ENCODE measurements at places on chromosomes 1 and 21.
A peak's percentile ranks its signal among the peaks of the same experiment; 100 is the strongest.

DNA sequence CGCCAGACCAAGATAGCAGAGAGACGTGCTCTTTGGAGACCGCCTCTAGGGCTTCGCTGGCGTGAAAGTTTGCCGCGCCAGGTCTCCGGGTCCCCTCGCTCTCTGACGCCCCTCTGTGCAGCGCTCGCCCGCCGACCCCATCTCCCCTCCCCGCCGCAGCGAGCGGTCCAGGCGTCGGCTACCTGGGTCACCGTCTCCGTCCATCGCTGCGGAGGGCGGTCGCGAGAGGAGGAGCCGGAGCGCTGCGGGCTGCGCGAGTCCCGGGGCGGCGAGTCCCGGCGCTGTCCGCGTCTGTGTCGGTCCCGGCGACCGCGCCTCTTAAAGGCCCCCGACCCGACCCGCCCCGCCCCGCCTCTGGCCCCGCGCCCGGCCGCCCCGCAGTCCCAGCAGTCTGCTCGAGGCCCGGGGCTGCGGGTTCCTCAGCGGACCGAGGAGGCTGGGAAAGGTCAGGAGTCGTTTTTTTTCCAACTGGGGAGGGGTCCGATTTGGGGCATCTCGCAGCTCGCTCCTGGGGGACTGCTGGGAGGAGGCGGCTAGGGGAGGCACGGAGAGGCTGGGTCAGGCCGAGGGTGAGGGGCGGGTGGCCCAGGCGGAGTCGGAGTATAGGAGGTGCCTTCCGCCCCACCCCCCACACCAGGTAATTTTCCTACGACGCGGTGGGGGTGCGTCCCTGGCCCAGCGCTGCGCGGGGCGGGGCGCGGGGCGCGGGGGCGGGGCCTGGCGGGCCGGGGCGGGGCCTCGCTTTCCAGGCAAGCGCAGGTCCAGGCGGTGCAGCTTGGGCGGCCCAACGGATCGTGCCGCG is at the start of the genes FBXO2 and FBXO44:
Gene FBXO2 (minus strand): TSS at position 293 of the 802 bp plus-strand sequence. CDS start 89 bp downstream, at position 204.
Gene FBXO44 (plus strand): TSS at position 741 of the 802 bp plus-strand sequence. CDS start 959 bp downstream, outside the sequence.
- peak; percentile 65 for DNase-seq

- DNase-seq: no peak
Observed at GRCh38 chr1:161069731-161070270, at the start of gene ARHGAP30. TSS of gene ARHGAP30 (minus strand) at chr1:161069891. CDS start at chr1:161069624, 267 bp downstream.

- DNase-seq: no peak
Observed at GRCh38 chr1:15249081-15249480, 2.1 kb downstream of the FHAD1 start.

- DNase-seq: no peak
Observed at GRCh38 chr1:233897325-233898162, 6.9 kb upstream of the SLC35F3 start.

DNA sequence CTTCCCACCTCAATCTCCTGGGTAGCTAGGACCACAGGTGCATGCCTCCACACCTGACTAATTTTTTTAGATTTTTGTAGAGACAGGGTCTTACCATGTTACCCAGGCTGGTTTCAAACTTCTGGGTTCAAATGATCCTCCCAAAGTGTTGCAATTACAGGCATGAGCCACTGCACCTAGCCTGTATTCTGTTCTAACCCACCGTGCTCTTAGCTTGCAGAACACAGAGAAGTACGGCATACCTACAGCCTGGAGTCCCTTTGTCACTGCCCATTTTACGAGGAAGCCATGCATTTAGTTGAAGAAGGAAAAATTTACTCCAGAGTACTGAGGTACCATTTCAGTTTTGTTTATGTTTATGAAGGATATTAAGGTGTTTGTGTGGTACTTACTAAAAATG is 29.7 kb upstream of the NEXN start:
- no peak for DNase-seq

GRCh38 chr1:147091801-147092200 is 80.5 kb downstream of the PRKAB2 start:
- no peak for DNase-seq

DNA sequence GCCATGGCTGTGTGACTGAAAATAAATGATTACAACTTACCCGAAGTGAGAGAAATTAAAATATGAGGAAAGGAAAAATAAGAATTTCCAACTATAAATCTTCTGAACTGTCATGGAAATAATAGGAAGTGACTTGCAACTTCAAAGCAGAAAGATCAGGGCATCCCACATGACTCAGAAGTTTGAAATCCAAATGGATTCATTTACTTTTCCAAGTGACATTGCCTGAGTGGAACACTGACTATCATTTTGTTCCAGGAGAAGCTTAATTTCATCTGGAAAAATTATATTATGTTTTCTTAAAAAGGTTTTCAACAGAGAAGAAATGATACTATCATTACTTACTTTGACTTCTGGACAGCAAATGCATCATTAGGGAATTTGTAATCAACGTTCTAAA is 110.8 kb downstream of the GREM2 start:
- no peak for DNase-seq

DNA sequence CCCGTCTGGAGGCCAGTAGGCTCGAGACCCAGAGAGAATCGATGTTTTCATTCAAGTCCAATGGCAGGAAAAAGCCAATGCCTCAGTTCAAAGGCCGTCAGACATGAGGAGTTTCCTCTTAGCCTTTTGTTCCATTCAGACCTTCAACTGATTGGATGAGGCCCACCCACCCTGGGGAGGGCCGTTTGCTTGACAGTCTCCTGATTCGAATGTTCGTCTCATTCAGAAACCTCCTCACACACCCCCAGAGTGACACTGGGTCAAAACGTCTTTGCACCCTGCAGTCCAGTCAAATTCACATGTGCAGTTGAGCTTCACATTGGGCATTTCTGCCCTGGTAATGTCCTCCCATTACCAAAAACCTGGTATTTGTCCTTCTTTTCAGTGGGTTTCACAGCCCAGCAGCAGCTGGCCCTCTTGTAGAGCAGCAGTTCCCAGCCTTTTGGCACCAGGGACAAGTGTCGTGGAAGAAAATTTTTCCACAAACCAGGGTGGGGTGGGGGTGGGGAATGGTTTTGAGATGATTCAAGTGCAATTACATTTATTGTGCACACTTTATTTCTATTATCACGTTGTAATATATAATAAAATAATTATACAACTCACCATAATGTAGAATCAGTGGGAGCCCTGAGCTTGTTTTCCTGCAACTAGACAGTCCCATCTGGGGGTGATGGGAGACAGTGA is 40.1 kb downstream of the RSPH1 start:
- DNase-seq: no peak

GRCh38 chr1:175673371-175674150 is 69.8 kb downstream of the TNR start:
- DNase-seq: peak; percentile 76

DNA sequence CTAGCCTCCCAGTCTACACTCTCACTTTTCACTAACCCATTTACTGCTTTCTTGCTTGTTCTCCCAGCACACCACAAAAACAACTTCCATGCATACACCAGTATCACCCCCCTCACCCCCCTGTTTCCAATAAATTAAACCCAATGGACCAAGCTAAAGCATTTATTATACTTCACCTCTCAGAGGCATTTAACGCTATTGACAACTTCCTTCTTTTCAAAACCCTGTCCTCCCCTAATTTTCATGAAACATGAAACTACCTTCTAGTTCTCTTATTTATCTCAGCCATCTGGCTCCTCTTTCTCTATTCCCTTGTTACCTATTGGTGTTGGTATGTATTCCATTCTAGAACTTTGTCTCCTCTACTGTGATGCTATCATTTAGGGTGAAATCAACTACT is 32.3 kb downstream of the PTPRC start:
- no peak for DNase-seq

DNA sequence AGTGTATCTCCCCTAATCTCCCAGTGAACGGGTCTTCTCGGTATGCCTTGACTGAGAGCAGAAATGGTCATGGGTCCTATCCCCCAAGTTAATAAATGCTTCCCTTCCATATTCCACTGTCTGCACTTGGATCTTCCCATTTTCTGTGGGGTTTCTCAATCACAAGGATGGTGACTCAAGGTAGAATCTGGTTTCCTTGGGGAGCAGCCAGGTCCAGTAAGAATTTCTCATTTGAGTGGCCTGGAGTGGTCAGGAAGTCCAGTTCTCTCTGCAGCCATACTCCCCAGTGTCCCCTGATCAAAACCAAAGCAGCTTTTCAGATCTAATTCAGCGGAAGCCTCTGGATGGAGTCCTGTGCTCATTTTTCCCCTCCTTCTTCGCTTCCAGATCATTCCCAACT is 14.8 kb upstream of the SLC27A3 start:
- no peak for DNase-seq

DNA sequence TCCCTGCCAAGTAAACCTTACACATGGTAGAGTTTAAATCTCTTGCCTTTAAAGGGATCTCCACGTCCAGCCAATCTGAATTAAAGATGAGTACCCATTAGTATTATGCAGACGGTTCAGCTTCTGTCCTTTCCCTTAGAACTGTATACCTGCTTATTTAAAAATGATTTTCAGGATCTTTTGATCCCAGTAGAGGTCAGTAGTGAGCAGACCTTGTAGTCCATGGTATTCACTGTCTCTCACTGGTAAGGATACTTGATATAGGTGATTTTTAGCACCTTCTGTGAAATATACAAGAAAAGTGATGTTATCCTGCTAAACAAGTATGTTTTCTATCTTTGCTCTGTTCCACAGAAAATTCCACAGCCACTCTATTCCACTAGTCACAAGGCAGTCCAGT is 1211.6 kb upstream of the ADGRL4 start:
- peak; percentile 9 for DNase-seq

GRCh38 chr1:242318140-242318539 is 206.4 kb downstream of the PLD5 start:
- no peak for DNase-seq

- no peak for DNase-seq
Observed at GRCh38 chr1:228311091-228311490, 95.5 kb downstream of the TRIM11 start.

DNA sequence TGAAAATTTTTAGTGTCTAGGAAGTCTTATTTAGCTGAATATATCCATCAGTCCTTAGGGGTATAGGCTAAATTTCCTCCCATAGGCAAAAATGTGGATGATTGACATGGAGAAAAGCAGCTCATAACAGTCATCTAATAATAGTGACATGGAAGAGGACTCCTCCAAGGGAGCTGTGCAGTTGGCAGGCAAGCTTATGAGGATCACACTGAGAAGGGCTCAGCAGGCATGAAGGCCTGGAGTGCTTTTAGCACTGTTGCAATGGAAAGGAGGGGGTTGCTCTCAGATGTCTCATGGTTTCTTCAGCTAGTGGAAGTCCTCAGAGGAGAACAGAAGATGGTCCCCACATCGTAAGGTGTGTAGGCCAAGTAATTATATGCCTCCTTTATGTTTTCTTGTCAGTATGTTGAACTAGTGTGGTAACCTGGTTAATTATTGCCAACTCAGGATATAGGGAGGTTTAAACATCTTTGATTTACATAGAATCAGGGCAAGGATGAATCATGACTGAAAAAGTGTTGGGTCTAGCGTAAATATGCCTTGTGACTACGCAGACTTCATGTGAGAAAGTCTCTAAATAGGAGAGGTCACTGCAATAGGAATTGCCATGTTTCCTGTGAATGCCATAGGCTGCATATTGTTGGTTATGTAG is 18.9 kb downstream of the VN1R5 start:
- DNase-seq: no peak

- DNase-seq: no peak
Observed at GRCh38 chr1:32696041-32696440, 6.5 kb downstream of the SYNC start.

DNA sequence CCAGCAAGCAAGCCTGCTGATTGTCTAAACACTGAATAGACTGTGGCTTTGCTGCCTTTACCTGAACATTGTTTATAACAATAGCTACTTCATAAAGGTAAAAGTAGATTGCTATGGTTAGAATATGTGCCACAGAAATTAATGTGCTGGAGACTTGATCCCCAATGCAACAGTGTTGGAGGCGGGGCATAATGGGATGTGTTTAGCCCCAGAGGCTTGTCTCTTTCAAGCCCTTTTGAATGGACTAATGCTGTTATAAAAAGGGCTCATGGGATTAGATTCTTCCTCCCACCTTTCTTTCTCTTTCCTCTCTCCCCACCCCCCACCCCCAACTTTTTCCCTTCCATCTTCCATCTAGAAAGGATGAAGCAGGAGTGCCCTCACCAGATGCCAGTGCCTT is 80.2 kb upstream of the PPP2R5A start:
- DNase-seq: no peak

- DNase-seq: no peak
Observed at GRCh38 chr1:159921700-159922504, 3.4 kb downstream of the TAGLN2 start.

DNA sequence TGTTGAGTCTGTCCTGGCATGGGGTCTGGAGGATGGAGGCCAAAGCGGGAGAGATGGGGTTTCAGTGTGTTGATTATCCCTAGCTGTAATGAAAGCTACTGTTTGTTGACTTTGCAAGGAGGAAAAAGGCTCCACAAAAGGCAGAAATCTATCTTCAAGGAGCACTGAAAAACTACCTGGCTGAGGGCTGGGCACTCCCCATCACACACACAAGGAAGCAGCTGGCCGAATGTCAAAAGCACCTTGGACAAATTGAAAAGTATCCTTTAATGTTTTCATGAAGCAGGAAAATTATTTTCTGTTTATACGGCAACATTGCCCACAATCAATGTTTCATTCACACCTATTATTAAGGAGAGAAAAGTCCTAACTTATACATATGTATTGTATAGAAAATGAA is 27.8 kb upstream of the PWP2 start:
- DNase-seq: no peak

GRCh38 chr1:68815632-68816031 is 318.8 kb upstream of the DEPDC1 start:
- no peak for DNase-seq

DNA sequence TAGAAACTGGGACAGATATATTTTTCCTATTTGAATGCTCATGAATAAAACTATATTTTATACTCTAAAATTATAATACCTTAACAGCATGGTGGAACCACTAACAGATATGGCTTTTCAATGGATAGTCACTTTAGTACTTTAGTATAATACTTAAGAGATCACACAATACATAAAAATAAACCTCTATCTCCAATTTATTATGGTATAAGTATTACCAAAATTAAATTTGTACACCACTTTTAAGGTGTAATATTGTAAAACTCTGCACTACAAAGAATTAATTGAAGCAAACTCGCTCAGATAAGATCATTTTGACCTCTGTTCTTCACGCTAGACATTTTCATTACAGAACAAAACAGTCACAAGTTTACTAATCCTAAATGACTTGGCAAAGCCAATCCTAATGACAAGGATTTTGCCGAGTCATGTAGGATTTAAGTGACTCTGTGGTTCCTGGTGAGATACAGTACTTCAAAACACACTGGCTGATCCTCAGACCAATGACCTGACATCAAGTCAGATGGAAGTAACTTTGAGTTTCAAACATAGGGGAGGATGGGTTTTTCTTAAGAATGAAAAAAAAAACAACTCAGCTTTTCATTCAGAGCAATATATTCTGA is 200.6 kb downstream of the SMYD3 start:
- DNase-seq: no peak

- no peak for DNase-seq
Observed at GRCh38 chr1:187092104-187092503, 263.4 kb downstream of the PLA2G4A start.

DNA sequence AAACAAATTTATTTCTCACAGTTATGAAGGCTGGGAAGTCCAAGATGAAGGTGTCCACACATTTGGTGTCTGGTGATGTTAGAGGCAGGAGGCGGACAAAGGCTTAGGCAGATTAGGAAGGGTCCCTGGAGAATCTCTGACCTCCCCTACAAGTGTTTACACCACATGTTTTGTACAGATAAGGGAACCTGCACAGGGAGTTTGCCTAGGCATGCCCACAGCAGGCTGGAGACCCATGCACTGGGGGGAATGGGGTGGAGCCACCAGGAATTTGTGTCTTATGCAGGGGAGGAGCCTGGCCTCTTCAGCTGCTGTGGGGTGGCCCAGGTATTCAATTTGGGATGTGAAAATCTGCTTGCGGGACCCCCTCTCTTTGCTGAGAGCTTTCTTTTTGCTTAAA is 131.3 kb downstream of the PATJ start:
- no peak for DNase-seq
